Right renal pelvis (tissue), 4 donors: ENCODE measurements at places on chromosomes 7 and 10. TPM values are rescaled to one million over a fixed set of nuclear protein-coding genes. Genes with fewer than 3 reads are reported as not detected.

DNA sequence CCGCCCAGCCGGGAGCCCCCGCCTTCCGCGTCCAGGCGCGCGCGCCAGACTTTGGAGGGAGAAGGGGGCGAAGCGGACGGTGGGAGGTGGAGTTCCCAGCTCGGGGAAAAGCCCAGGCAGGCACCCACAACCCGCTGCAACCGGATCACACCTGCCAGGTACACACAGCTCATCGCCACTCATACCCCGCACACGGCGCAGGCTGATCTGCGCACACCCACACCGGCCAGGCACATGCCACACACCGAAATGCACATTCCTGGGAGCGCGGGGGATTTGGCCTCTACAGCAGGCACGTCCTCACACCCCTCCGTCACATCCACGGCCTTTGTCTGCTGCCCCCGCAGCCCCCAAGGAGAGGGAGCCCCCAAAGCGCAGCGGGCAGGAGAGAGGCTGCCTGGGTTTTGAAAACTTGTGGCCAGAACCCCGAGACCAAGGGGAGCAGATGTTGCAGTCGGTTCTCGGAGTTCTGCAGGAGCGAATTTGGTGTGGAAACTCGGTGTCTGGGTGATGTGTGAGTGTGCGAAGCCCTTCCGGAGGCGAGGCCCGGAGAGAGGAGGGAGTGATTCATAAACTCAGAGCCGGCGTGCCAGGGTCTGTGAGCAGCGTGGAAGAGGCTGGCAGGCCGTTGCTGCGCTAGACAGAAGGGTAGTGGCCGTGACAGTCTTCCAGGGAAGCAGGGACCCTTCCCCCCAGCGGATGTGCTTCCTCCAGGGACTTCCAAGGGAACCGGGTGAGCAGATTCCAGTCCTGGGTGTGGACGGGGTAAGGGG is 734 bp downstream of the CHST3 start:
- DNase-seq, result no peak

DNA sequence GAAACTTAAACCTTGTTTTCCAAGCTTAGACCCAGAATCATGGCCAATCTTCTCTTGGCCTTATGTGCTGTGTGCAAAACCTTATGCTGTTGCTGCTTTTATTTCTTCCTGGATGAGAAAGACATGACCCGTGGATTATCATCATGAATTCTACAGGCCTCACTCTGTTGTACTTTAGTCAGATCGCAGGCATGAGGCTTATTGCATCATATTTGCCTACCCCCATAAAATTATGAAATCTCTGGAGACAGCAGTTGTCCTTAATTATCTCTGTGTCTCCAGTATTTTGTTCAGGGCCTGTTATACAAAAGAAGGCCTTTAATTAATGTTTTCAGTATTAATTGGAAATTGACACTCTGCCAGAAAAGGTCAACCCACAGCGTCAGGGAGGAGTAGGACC is 71.6 kb downstream of the PLCE1 start:
- no peak for DNase-seq

GRCh38 chr10:67923551-67923950 is 39.1 kb downstream of the SIRT1 start:
- DNase-seq, result no peak

IDI2 gene
- polyA plus RNA-seq, result not detected

- no peak for DNase-seq
Measured at GRCh38 chr10:33211106-33211878, 123.2 kb downstream of the NRP1 start.

DMTF1 gene
- 184 TPM for polyA plus RNA-seq

CH25H gene
- polyA plus RNA-seq, result not detected

GRCh38 chr10:123554656-123555055 is 111.5 kb upstream of the GPR26 start:
- no peak for DNase-seq

DNA sequence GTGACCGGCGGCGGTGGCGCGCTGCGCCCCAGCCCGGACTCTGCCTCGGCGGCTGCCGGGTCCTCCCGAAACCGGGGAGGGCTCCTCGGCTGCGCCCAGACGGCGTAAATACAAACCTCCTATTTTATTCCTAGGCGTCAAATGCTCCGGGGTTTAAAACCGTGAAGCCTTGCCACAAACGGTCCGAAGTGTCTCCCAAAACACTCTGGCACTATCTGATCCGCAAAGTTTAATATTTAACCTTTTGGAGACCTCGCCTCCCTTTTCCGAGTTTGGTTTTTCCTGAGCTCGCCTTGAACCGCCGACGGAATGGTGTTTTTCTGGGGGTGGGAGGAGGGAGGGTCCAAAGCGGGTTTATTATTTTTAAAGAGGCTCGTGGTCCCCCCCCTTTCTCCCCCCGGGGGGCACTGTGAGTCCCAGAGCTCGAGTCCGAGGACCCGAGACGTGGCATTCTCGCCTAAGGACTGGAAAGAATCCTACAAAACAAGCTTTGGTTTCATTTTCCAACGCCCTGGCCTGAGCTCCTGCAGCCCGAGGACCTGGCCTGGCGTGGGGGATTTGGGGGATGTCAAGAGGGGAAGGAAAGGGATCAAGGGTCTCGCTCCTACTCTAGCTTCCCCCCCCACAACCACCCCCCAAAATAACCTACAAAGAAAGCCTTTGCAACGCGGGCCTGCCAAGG is 1.8 kb downstream of the TNRC18 start:
- no peak for DNase-seq

GRCh38 chr7:138979988-138980562 is 1.1 kb downstream of the KIAA1549 start:
- DNase-seq, result no peak

SFMBT2 gene
- polyA plus RNA-seq, result 6.9 TPM

SDK1 gene
- polyA plus RNA-seq, result 6.8 TPM

DNA sequence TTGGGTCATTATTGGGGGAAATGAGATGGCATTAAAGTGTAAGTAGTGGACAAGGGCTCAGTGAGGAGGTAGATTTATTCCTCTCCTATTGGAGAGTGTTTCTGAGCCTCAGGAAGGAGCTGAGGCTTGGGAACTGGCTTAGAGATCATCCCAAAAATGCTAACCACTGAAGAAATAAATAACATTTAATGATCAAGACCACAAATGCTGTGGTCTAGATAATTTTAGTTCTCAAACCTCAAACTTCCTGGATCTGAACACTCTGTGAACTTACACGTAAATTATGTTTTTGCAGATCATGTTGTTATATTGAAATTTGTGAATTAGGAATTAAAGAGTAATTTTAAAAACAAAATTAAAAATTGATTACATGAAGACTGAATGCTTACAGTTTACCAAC is 27.3 kb downstream of the MDFIC start:
- DNase-seq, result no peak

DNA sequence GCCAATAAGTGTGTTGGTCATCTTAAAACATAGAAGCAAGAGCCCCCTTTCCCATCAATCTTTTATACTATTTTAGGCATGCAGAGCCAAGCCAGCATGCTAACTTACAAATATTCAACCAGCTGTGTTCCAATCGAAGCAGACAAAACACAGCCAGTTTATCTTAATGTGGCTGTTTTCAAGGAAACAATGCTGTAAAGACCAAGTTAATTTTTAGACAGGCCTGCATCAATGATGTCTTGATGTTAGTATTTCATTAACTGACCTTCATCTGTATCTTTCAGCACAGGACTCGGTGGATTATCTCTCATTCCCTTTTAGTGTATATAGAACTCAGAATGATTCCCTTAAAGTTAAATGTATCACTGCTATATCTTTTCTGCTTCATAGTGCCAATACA is 262.0 kb upstream of the ZWINT start:
- DNase-seq, result no peak

RAMP3 gene
- 12.8 TPM for polyA plus RNA-seq

- DNase-seq, result no peak
Measured at GRCh38 chr10:96410296-96410695, 51.5 kb upstream of the OPALIN start.

- no peak for DNase-seq
Measured at GRCh38 chr7:18505870-18506460, 10.4 kb downstream of the HDAC9 start.

MLLT10 gene
- 49.3 TPM for polyA plus RNA-seq

DNA sequence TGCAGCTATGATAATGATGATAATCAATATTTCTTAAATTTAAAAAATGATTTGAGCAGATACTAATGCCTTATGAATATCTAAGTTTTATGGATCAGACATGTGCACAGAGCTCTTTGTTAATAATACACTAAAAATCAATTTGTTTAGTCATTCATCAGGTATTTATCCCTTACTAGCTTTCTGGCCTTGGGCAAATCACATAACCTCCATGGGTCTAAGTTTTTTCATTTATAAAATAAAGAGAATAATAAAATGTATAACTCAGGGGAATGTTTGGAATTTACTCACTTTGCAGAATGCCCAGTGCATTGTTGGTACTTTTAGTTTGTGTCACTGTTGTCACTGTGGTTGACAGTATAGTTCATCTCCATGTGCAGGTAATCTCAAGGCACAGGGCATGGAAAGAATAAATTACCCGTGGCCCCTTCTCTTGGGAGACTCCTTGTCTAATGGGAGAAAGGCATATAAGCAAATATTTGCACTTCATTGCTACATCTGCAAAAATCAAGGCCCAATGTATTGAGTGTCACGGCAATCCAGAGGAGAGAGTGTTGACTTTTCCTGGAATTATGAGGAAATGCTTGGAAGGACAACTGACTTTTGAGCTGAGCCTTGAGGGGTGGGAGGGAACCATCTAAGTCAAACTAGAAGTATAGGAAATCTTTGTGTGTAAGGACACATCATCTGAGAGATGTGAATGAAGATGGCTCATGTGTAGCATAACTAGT is 64.7 kb upstream of the CTTNBP2 start:
- DNase-seq, result no peak
